HFFc6 (cell line): ENCODE measurements at places on chromosomes 3 and 15. TPM values are rescaled to one million over a fixed set of nuclear protein-coding genes. Genes with fewer than 3 reads are reported as not detected.
A peak's percentile ranks its signal among the peaks of the same experiment; 100 is the strongest.

DNA sequence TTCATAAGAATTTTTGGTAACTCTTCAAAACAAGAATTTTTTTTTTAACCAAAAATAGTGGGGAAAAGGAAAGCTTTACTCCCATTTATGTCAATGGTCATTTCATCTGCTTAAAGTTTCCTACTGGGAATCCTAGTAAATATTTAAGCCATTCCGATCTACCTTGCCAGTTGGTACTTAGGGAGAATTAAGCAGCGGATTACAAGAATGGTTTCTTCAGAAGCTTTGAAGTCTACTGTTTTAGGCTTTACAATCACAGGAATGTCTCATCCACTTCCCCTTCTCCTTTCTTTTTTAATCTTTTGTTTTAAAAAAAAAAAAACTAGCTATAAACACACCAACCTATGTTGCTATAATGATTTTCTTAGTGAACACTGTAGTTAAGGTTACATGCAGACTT lies 341.4 kb upstream of the ATP11B start:
- H3K27ac ChIP-seq: no peak overlapping the region
- DNase-seq: no peak
- H3K4me3 ChIP-seq: no peak overlapping the region

DNA sequence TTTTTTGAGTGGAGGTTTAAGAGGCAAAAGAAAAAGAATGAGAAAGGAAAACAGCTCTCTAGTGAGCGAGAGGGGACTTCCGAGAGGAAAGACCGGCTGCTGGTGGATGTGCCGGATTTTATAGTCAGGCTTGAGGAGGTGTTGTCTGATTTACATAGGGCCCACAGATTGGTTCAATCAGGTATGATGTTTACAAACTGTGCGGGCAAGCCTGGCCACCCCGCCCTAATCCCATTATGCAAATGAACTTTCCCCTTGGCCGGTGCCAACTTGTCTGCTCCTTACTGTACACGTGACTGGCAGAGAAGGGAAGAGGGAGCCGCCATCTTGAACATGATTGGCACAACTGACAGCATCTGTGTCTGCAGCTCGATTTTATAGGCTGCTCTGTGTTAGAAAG lies 44.7 kb downstream of the FAM43A start:
- no peak overlapping the region for H3K27ac ChIP-seq
- H3K36me3 ChIP-seq: no peaks in the 10 kb centered on the region; the same call in 1 of the 2 replicates
- peaks cover 15% of the 10 kb centered on the region for H3K4me1 ChIP-seq
- peaks cover 33% of the 10 kb centered on the region for H3K27me3 ChIP-seq

DNA sequence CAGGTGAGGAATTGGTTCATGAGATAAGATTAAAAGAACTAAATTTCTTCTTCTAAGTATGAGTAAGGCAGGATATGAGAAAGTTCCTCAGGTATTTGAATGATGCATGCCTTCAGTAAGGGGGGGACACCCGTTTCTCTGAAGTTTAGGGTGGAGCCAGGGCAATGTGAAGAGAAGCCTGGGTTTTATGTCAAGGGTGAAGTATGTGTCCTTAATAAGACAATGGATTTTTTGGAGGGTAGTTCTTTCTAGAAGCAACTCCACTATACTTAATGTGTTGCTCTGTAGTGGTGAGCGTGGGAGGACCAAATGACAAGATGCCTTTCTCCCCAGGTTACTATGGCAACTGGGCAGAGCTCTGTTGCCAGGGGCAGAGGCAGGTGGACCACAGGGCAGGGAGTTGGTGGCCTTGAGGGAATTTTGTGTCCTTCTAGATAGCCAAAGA lies 44.0 kb downstream of the PHLDB2 start:
- peaks cover 85% of the 10 kb centered on the region for H3K4me1 ChIP-seq
- peak; percentile 81 for DNase-seq
- peak overlapping the region; percentile 48 for H3K4me3 ChIP-seq
- 0 out of 2 replicates have a peak, but pooled peaks cover 3% of the 10 kb centered on the region for H3K27me3 ChIP-seq
- H3K27ac ChIP-seq: peak overlapping the region; percentile 92
- H3K36me3 ChIP-seq: peaks cover 59% of the 10 kb centered on the region

DNA sequence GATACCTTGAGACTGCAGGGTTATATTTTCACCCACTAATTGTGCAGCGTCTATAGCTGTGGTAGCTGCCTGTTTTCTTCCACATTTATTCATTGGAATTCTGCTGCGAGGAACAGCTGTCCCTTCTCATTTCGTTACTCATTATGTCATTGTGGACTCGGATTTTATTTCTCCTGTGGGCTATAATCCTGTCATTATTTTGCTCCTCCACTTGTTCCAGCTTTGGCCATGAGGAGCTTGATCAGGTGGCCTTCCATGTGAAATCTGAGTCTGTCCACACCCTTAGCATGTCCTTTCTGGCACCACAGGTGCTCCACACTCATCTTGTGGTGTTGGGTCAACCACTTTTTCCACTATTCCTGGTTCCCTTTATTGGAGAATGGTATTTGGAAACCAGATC lies 14.8 kb downstream of the LYSMD4 start:
- H3K27ac ChIP-seq: no peak overlapping the region
- peaks cover 12% of the 10 kb centered on the region; the same call in 1 of the 2 replicates for H3K36me3 ChIP-seq
- no peak overlapping the region for H3K4me3 ChIP-seq
- peaks cover 11% of the 10 kb centered on the region for H3K4me1 ChIP-seq
- H3K27me3 ChIP-seq: no peaks in the 10 kb centered on the region; the same call in none of the 2 replicates
- no peak for DNase-seq

- no peak overlapping the region for H3K4me3 ChIP-seq
- DNase-seq: no peak
- peaks cover 4% of the 10 kb centered on the region for H3K27me3 ChIP-seq
- no peaks in the 10 kb centered on the region for H3K36me3 ChIP-seq
Measured at GRCh38 chr3:133404920-133405319, 5.1 kb downstream of the BFSP2 start.

The DOCK3 gene
- total RNA-seq: 0.13 to 0.26 TPM (median 0.18 TPM) in 3 replicates

The SLITRK3 gene
- total RNA-seq: not detected in 3 replicates

DNA sequence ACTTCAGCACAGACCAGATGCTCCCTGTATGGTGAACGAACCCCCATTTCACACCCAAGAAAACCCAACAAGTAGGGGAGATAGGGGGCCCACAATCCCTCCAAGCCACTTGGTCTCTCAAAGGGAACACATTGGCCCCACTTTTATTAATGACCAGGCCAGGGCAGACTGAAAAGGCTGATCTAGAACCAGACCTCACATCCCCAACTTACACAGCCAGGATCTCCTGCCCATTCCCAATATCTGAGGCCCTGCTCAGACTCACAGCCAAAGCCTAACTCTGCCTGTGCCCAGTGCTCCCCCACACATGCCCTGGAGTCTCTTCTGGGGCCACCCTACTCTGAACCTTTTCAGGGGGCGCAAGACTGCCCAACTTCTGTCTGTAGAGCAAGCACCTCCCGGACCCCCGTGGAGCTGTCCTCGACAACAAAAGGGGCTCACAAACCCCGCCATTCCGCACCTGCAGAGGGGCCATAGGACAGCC lies 1.8 kb downstream of the PLXNB1 start:
- no peak for DNase-seq
- peaks cover 6% of the 10 kb centered on the region for H3K36me3 ChIP-seq
- H3K4me1 ChIP-seq: peaks cover 48% of the 10 kb centered on the region
- H3K4me3 ChIP-seq: peak overlapping the region; percentile 74

GRCh38 chr3:68360492-68360891 lies 571.9 kb downstream of the TAFA4 start:
- H3K4me3 ChIP-seq: no peak overlapping the region
- H3K4me1 ChIP-seq: no peaks in the 10 kb centered on the region
- H3K27ac ChIP-seq: no peak overlapping the region
- no peak for DNase-seq
- peaks cover 4% of the 10 kb centered on the region; the same call in 1 of the 2 replicates for H3K36me3 ChIP-seq
- no peaks in the 10 kb centered on the region for H3K27me3 ChIP-seq

The CIDEC gene
- not detected in 3 replicates for total RNA-seq

GRCh38 chr3:134326126-134326525 lies 48.1 kb downstream of the AMOTL2 start:
- peaks cover 91% of the 10 kb centered on the region for H3K4me1 ChIP-seq
- peak overlapping the region; percentile 89 for H3K27ac ChIP-seq

The TPRG1 gene
- not detected in 3 replicates for total RNA-seq

GRCh38 chr15:39792025-39792843 lies 9.6 kb upstream of the FSIP1 start:
- H3K27ac ChIP-seq: no peak overlapping the region
- DNase-seq: no peak
- peaks cover 73% of the 10 kb centered on the region for H3K4me1 ChIP-seq
- no peak overlapping the region for H3K4me3 ChIP-seq

DNA sequence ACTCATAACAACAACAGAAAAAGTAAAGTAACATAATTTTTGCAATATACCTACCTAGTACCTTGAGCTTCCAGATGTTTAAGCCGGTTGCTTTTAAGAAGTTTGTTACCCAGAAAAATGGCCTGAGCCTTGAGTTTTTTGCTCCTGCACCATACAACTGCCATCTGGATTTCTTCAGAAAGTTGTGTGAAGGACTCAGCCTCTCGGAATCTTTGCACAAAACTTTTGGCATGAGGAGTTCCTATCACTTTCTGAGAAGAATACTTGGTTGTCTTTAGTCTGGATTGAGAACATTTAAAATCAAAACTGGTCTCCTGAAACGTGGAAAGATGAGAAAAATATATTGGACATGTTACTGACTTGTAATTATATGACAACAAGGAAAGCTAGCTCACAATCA lies 17.3 kb downstream of the GTPBP8 start:
- no peak overlapping the region for H3K4me3 ChIP-seq
- H3K36me3 ChIP-seq: peaks cover 31% of the 10 kb centered on the region
- peak; percentile 38 for DNase-seq
- H3K27ac ChIP-seq: peak overlapping the region; percentile 58; the same call in 1 of the 2 replicates
- H3K27me3 ChIP-seq: no peaks in the 10 kb centered on the region

The ARNT2 gene
- 2.4 to 15.1 TPM (median 5.0 TPM) in 3 replicates for total RNA-seq

The LNP1 gene
- 1.1 and 1.5 TPM in 2 replicates for total RNA-seq

- H3K27me3 ChIP-seq: peaks cover 25% of the 10 kb centered on the region
- no peaks in the 10 kb centered on the region for H3K36me3 ChIP-seq
- peaks cover 21% of the 10 kb centered on the region for H3K4me1 ChIP-seq
Measured at GRCh38 chr3:128429751-128430150, 36.9 kb downstream of the DNAJB8 start.

- H3K4me3 ChIP-seq: peak overlapping the region; percentile 76
- DNase-seq: peak; percentile 95
- H3K4me1 ChIP-seq: peaks cover 23% of the 10 kb centered on the region
- H3K27ac ChIP-seq: peak overlapping the region; percentile 77
Measured at GRCh38 chr3:100954990-100955389, 38.2 kb downstream of the ABI3BP start.

DNA sequence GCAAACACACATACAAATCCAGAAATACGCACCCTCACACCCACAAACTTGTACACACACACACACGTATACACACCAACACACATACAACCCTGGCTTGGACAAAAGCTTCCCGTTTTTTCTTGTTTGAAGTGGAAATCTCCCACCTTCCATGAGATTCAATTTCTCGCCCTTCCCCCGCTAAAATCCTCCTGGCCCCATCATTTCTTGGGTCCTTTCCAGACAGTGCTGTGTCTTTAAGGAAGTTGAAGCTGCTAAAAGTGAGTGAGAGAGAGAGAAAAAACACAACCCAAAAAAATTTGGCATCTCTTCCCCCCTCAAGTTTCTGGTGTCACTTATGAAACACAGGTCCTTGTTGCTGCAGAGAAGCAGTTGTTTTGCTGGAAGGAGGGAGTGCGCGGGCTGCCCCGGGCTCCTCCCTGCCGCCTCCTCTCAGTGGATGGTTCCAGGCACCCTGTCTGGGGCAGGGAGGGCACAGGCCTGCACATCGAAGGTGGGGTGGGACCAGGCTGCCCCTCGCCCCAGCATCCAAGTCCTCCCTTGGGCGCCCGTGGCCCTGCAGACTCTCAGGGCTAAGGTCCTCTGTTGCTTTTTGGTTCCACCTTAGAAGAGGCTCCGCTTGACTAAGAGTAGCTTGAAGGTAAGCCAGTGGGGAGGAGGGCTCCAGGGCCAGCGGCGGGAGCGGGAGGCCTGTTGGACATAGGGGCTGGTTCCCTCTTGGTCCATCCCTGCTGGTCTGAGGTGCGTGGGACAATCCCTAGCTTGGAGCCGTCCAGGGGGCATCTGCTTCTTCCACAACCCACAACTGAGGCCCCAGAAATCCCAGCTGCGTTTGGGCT lies at the start of gene ISLR:
Gene ISLR, plus strand, starts transcription at position 331 of the 839 bp plus-strand sequence. CDS start 1,149 bp downstream, outside the sequence.
- no peak for DNase-seq
- no peaks in the 10 kb centered on the region for H3K36me3 ChIP-seq
- peak within 1 kb of the TSS; percentile 36 for H3K27ac ChIP-seq
- H3K27me3 ChIP-seq: peaks cover 5% of the 10 kb centered on the region
- peaks cover 43% of the 10 kb centered on the region for H3K4me1 ChIP-seq

The GOLGA6L4 gene
- 0.62 to 1.3 TPM (median 0.85 TPM) in 3 replicates for total RNA-seq

DNA sequence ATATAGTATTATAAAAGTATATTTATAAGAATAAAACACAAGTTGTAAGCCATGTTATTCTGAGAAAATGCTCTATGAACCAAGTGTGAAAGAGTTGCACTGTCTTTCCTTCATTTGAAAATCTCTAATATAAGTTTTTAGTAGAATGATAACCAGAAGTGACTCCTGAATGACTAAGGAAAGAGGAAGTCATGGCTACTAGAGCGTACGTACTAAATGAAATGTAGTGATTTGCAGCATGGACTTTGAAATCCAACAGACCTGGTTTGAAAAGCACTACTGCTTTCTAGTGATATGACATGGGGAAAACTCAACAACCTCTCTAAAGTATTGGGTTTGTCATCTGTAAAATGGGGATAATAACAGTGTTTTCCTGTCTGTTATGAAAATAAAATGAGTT lies 10.3 kb upstream of the DNAJC13 start:
- H3K4me3 ChIP-seq: no peak overlapping the region
- DNase-seq: no peak
- H3K4me1 ChIP-seq: no peaks in the 10 kb centered on the region
- no peak overlapping the region for H3K27ac ChIP-seq
- H3K27me3 ChIP-seq: peaks cover 7% of the 10 kb centered on the region

The GRAMD2A gene
- total RNA-seq: not detected in 3 replicates

The SLC22A14 gene
- 0.15 to 0.17 TPM in 2 of 3 replicates, not detected in the other for total RNA-seq

DNA sequence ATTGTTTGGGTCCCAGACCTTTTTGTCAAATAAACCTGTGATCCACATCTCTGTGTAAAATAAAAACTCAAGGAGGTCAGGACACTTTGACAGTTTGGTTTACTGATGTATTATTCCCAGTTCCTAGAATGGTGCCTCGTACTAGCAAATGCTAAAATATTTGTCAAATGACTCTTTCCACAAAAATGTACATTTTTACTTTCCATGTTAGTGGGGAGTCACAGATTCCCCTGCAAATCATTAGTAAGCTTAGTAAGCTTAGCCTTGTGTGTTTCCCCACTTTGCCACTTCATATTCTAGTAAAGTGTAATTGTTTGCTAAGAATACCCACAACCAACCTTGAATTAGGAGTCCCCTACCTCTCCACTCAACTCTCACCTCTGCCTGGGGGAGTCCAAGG lies 2.4 kb upstream of the MAGI1 start:
- peaks cover 2% of the 10 kb centered on the region for H3K27me3 ChIP-seq
- peaks cover 60% of the 10 kb centered on the region for H3K4me1 ChIP-seq
- DNase-seq: peak; percentile 76
- peak overlapping the region; percentile 69 for H3K4me3 ChIP-seq

DNA sequence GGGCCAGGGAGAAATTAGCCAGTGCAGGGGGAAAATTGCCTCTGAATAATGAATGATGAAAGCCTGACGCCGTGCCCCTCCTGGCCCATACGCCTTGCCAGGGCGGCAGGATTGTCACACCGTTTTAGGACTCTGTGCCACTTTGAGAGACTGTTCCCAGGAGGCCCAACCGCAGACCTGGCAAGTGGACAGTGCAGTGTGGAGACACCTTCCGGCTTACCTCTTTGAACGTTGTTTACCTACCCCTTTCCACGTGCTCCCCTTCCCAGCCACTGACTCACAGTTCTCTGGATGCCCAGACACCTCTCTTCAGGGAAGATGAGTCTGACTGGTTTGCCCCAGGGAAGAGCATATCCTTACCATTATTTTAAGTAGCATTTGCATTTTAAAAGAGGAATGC lies 84.0 kb upstream of the PXYLP1 start:
- no peaks in the 10 kb centered on the region for H3K36me3 ChIP-seq
- H3K4me1 ChIP-seq: no peaks in the 10 kb centered on the region
- DNase-seq: no peak
- H3K27ac ChIP-seq: no peak overlapping the region
